Omental fat pad (tissue), 4 donors: ENCODE measurements at places on chromosomes 3 and 15. TPM values are rescaled to one million over a fixed set of nuclear protein-coding genes. Genes with fewer than 3 reads are reported as not detected.

DNA sequence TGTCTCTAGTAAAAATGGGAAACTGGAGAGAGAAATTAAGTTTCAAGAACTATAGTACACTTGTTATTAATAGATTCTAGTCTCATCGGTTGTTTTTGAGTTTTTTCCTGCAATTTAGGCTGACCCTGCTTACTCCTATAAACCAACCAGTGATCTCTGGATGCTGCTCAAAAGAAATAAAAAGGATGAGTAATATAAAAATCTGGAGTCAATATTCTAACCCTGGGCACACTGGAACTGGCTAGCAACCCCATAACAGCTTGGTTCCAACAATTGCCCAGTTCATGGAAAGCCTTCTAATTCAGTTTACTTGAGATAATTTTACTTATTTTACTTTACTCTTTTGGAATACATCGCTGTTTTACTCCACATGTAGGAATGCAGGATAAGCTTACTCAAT is 211.6 kb downstream of the GBE1 start:
- no peak for DNase-seq

DNA sequence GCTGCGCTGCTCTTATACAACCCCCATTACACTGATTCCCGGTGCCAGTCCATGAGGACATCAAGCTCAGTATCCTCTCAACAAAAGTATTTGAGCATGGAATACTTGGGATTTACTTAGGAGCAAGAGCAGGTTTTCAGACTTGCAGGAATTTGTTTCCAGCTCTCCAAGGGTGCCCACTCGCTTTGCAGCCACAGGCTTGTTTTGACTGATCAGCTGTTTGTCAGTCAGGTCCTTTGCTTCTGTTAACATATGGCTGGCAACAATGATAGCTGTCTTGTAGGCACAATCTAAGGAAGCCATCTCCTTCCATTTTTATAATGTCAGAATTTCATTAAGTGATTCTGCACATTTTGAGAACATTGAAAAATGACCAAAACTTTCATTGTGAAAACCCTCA is 38.2 kb upstream of the MCF2L2 start:
- DNase-seq = no peak

The TMEM212 gene
- total RNA-seq = not detected

DNA sequence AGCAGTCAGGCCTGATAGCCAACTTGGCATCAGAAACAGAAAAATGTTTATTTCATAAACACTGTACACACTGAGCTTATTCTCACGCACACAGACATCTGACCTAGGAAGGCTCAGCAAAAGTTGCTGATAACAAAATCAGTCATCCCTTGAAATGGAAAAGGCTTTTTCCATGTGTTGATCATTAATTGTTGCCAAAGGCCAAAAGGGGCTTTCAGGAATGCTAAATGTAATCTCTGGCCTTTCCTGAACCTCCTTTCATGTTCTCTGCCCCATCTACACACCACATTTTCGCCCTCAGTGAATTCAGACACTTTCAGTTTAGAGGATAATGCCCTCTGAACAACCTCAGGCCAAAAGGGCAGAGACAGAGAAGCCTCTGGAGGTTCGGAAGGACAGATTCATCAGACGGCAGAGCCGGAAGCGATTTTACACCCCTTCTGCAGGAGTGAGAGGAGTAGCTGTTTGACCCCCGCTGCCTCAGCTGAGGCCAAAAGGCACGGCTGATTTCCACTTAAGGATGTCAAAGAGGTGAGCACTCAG is 14.5 kb downstream of the RTP4 start:
- DNase-seq = no peak

The SLC27A2 gene
- 1.6 TPM for total RNA-seq

DNA sequence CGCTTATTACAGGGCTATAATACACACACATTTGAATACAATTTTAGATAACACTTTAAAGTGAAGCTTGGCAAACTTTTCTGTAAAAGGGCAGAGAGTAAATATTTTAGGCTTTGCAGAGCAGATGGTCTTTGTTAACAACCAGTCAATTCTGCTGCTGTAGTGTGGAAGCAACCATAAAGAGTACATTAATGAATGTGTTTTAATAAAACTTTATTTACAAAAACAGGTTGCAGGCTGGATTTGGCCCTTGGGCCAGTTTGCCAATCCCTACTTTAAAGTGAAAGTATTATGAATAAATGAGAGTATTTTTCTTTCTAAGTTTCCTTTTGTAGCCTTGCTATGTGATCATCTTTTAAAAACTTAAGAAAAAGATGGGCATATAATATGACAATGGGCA is 20.7 kb upstream of the ANKRD34C start:
- no peak for DNase-seq

GRCh38 chr15:34673241-34673640 is 81.6 kb downstream of the GJD2 start:
- DNase-seq = no peak
